ENCODE measurements at places on chromosomes 2 and 18.
A peak's percentile ranks its signal among the peaks of the same experiment; 100 is the strongest.

- peak; percentile 28 for DNase-seq
These were observed 126.2 kb upstream of the ZNF516 start for GRCh38 chr18:76621226-76621625.

DNA sequence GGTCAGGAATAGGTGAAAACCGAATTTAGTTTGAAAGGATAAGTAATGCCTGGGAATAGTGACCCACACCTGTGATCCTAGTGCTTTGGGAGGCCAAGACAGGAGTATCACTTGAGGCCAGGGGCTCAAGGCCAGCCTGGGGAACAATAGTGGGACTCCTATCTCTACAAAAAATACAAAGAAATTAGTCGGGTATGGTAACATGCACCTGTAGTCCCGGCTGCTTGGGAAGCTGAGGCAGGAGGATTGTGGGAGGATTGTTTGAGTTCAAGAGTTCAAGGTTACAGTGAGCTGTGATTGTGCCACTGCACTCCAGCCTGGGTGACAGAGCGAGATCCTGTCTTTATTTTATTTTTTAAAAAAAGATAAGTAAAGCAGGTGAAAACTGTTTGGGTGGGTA, 3.8 kb upstream of the MYO1B start:
- DNase-seq = no peak

DNA sequence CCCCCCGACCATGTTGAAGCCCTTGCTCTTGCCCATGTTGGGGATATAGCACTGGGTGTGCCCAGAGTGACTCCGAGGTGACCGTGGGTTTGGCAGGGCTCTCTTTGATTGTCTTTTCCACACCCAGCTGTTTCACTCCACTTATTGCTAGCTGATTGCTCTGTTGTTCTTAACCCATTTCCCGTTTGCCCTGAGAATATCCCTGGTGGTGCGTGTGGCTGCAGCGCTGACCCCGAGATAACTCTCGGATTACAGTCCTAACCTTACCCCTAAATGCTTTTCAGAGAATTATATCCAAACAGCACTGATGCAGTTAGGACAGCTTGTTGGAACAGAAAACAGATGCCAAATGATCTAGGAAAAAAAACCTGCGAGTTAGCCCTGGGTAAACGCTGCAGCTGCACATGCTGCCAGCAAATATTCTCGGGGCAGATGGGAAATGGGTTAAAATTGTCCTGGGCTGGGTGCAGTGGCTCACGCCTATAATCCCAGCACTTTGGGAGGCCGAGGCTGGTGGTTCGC, 34.3 kb upstream of the SNORC start:
- DNase-seq = no peak

GRCh38 chr2:127657232-127657595, 11.3 kb downstream of the GPR17 start:
- DNase-seq = no peak

DNA sequence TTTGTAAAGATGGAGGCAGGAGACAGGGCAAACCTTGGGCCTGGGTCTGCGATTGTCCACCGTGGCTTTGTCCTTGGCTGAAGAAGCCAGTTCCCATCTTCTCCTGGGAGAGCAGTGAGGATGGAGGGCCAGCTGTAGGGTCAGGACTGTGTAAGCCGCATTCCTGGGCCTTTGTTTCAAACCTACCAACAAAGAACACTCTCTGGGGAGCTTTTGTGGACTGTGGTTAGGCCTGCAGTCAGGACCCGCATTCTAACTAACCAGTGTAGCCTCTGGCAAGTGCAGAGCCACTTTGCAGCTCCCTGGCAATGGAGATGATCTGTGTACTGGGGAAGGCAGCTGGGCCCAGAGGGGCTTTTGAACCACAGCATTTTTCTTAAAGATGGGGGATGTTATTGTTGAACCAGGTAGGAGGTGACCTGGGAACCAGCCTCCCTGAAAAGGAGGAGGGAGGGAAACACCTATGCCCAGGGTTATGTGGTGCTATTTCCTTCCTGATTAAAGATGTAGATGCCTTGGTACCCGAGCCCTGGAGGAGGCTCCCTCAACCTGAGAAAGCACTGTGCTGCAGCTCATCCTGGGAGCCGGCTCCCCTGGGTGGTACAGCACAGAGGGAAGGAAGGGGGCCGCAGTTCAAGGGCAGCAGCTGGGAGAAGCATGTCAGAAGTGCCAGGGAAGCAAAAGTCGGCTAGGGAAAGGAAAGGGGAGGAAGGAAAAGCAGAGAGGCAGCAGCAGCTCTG, 12.7 kb upstream of the SMAD4 start:
- peak; percentile 87 for DNase-seq

- DNase-seq = no peak
These were observed 140.3 kb upstream of the DDX18 start for GRCh38 chr2:117674172-117674571.

- peak; percentile 94 for DNase-seq
These were observed 704 bp downstream of the KLF11 start for GRCh38 chr2:10043906-10044601.

DNA sequence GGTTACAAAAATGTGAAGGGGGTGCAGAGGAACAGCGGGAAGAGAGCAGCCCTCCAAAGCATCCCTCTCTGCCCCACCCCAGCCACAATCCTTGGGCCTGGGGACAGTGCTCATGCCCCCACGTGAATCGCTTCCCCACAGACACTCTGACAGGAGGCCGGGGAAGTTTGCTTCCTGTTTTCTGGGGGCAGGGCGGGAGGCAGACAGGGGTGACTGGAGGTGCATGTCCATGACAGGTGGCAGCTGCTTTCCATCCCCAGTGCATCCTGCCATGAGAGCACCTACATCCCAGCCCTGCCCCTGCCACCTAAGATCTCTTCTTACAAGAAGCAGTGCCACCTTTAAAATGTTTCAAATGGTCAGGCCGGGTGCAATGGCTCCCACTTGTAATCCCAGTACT, 47.2 kb upstream of the UBE2F start:
- no peak for DNase-seq

DNA sequence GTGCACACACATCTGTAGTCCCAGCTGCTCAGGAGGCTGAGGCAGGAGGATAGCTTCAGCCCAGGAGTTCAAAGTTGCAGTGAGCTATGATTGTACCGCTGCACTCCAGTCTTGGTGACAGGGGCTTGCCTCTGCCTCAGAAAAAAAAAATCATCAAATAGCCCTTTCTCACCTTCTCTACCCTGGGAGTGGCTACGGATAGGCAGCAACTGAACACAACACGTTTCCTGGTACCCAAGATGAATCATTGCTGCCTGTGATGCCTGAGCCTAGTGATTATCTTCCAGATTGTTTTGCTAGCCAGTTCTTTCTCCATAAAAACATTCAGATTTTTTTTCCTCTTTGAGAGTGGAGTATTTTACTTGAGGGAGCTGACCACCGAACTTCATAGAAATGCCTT, 13.5 kb downstream of the INPP4A start:
- DNase-seq = no peak

GRCh38 chr2:239731422-239731821, 293.7 kb downstream of the NDUFA10 start:
- peak; percentile 40 for DNase-seq

DNA sequence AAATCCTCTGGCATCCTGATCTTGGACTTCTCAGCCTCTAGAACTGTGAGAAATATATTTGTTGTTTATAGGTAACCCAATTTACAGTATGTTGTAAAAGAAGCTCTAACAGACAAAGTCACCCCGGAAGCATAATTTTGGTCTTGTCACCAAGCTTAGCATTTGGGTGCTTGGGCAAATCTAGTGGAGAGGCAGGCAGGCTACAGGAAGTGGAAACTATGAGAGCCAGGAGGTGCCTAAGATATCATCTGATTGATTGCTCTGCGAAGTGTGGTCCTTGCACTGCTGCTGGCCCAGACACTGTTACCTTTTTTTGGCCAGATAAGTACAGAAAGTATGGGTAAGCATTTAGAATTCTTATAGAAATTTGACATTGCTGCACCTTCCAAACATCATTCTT, 102.9 kb downstream of the CDC42EP3 start:
- DNase-seq = no peak

DNA sequence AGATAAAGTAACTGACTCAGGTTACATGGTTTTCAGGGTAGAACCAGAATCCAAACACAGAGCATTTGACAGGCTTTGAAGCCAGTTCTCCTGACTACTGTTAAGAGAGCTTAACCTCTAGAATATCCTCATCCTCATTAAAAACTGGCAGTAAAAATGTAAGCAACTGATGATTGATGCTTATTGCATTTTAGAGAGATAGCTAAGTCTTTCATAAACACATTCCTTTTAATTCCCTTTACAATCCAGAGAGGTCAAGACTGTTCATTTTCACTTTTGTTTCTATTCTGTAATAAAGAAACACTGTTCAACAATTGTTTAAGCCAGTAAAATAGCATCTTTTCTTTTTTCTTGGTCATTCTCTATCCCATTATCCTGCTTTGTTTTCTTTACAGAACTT, 53.9 kb upstream of the RAB27B start:
- DNase-seq = no peak

GRCh38 chr2:238987352-238987981, 139.6 kb downstream of the TWIST2 start:
- DNase-seq = peak; percentile 63

DNA sequence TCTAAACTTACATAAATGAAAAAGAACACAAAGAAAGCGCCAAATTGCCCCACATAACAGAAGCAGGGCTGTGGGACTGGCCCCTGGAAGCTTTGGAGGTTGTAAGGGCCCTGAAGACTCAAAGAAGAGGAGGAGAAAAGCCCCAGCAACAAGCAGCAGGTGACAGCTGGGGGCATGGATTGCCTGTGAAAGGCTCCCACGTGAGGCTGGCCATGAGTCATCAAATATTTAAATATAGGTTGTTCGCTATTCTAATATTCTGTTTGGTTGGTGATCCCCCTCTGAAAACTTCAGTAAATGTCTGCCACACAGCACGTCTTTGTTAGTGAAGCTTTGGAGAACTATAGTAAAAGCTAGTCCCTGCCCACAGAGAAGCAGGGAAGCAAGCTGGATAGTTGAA, 132.4 kb downstream of the MREG start:
- no peak for DNase-seq

- no peak for DNase-seq
These were observed 80.5 kb upstream of the ITPRID2 start for GRCh38 chr2:181810823-181811695.

DNA sequence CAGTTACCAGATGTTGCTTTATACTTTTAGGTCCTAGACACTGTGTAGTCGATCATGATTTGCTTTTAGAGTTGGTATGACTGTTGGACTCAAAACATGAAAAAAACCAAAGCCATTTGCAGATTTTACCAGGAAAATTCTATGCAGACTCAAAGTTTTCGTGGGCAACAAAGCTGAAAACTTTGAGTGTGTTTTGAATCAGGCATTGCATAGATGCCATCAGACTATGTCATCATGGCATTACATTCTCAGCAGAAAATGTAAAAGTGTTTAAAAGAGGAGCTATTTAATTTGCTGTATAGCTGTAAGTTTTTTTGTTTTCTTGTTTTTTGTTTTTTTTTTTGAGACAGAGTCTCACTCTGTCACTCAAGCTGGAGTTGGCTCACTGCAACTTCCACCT, 43.5 kb upstream of the ELAC1 start:
- DNase-seq = no peak
